ENCODE measurements at places on chromosomes 5 and 9.

- no peak for DNase-seq
Measured at GRCh38 chr9:125146247-125146646, 2.9 kb upstream of the SCAI start.

DNA sequence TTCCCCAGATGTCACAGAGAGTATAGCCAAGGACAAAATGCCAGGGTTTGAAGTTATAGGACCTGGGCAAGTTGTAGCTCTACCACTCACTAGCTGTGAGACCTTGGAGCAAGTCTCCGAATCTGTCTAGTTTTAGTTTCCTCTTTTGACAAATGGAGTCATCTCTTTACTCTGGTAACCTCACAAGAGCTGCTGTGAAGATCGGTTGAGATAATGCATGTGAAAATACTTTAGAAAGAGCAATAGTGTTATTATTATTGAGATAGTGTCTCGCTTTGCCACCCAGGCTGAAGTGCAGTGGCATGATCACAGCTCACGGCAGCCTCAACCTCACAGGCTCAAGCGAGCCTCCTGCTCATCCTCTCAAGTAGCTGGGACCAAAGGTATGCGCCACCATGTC lies 117.9 kb upstream of the NR5A1 start:
- no peak for DNase-seq

- DNase-seq = no peak
Measured at GRCh38 chr9:91896513-91897121, 53.4 kb downstream of the ROR2 start.

- DNase-seq = no peak
Measured at GRCh38 chr9:29564564-29564963, 1991.3 kb upstream of the C9orf72 start.

DNA sequence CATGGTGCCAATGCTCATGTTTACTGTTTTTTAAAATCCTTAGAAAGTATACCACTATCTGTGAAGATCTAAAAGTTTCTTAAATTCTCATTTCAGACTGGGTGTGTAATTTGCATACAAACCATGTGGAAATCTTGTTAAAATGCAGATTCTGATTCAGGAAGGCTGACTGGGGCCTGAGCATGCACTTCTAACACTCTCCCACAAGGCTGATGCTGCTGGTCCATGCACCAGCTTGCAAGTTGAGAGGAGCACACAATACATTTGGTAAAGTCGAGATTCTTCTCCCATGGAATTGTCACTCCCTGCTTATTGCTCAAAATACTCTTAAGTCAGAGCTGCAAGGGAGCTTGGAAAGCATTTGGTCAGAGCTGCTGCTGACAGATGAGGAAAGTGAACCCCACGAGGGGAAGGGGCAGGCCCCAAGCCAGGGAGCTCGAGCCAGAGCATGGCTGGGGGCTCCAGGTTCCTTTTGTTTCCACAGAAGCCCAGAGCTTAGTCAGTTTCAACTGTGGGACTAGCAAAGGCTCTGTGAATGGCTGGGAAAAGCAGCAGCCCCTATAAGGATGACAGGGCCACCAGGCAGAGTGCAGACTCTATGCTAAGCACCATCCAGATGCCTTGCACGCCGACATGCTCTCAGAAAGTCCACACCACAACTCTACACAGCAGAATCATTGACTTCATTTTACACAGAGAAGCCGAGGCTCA lies 93.5 kb upstream of the HAND1 start:
- DNase-seq = no peak

DNA sequence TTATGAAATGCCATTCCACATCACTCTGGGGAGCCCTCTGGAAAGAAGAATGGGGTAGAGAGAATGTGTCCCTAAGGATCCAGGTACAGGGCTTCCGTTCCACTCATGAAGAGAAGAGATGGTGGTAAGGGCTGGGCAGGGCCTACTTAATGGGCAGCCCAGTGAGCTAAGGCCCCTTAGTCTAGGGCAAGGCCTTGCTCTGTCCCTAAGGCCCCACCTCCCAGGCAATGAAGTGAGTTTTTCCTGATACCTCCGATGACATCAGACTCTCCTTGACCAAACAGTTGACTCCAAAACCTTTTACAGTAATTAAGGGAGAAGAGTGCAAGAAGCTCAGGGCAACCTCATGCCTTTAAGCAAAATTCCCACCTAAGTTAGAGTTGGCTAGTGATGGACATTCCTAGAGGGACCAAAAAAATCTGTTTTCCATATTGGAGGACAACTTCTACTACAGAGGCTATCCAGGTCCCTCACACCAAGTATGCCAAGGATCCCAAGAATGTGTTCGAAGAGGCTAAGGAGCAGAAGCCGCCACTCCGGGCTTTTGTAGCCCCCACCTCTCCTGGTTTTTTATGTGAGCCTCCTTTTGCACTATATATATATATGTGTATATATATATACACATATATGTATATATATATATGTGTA lies 5.9 kb downstream of the KLF9 start:
- DNase-seq = no peak

- DNase-seq = no peak
Measured at GRCh38 chr5:90221951-90222350, 187.6 kb downstream of the CETN3 start.

- DNase-seq = no peak
Measured at GRCh38 chr5:131532031-131532640, 102.9 kb downstream of the RAPGEF6 start.

DNA sequence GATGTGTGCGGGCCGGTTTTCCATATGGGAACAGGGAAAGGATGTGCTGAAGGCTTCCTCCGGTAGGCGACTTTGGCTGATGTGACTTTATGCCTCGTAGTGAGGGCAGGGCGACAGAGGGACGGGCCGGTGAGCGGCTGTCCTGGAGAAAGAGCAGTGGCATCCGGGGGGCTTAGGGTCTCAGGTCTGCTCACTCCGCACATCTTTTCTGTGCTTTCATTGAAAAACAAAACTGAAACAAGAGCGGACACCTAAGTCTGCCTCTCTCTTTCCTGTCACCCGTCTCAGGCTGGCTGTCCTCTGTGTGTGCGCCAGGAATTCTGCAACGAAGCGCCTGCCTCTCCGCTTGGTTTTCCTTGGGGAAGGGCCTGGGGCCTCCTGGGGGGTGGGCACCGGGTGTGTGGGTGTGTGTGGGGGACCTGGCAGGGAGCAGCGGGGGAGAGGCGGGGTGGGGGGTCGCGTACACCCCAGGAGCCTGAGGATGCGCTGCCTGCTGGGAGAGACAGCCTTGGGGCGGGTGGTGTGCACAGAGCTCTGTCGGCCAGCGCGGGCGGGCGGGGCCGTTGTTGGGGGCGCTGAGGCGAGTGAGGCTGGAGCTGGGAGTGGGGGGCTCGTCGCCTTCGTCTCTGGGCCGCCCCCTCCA lies 580 bp upstream of the PRRX2 start:
- no peak for DNase-seq

- DNase-seq = no peak
Measured at GRCh38 chr5:139692679-139693308, 44.6 kb downstream of the CXXC5 start.

- no peak for DNase-seq
Measured at GRCh38 chr9:89592213-89592815, 12.5 kb upstream of the GADD45G start.

DNA sequence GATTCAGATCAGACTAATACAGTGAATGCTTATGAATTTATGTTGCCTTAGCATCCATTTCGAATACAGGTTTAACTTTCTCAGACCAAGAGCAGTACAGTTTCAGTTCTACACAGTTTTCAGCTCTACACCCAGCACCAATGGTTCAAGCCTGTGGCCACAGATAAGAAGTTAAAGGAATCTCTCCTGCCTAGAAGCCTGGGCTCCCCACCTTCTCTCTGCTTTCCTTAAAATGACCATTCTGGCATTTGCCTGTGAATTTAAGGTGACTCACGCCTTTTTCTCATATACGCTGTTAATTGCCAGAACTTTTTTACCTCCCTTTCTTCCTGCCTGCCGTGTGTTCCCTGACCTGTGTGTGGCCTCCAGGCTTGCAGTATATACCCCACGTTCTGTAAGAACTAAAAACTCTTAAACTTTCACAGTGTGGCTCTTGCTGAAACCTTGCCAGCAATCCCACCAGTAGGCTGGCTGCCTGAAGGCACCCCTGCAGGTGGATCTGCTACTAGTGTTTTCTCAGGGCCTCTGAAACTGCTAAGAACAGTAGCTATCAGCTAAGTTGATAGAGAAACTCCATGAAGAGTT lies 692.8 kb upstream of the CDH18 start:
- no peak for DNase-seq

DNA sequence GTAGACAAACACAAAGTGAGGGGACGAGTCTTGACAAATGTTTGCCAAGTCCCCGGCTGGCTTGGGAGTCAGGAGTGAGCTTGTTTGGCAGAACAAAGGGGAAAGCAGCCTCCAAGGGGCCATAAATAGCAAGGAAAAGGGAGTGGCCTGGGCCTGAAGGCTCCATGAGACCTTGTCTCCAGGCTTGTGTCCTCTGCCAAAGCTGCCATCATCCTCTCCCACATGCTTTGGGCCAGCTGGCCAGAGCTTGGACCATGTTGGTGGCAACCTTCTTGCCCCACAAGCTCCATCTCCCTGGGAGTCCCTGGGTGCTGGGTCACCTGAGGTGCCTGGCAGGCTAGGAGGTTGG lies 13.3 kb upstream of the PITX1 start:
- DNase-seq = no peak

GRCh38 chr5:51685419-51685818 lies 302.2 kb downstream of the ISL1 start:
- DNase-seq = no peak

GRCh38 chr5:73625944-73626811 lies at the start of gene ARHGEF28:
ARHGEF28 (plus strand) TSS chr5:73626196; CDS start chr5:73684852, 58,656 bp downstream.
- no peak for DNase-seq

- DNase-seq = no peak
Measured at GRCh38 chr5:139752506-139753473, 42.8 kb upstream of the PSD2 start.

DNA sequence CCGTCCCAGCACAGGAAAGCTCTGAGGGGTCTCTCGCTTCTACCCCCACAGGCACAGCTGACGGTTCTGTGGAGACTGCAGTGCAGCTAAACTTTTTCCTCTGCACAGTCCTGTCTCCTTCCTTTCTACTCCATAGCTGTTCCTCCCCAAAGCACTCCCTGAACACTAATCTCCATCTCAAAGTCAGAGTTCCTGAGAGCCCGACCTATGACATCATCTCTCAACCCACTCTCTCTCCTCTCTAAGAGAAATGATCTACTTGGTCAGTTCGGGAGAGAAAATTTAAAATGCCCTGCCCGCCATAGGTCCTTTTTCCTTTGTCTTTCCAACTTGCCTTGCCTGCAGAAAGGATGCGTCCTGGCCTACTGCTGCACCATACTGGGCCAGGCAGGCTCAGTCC lies 90.6 kb downstream of the FANCC start:
- no peak for DNase-seq

- no peak for DNase-seq
Measured at GRCh38 chr9:88837731-88838130, 153.5 kb upstream of the S1PR3 start.

GRCh38 chr5:18213666-18214065 lies 579.4 kb downstream of the TAF11L14 start:
- no peak for DNase-seq

- no peak for DNase-seq
Measured at GRCh38 chr5:172659909-172660628, 19.0 kb downstream of the NEURL1B start.

DNA sequence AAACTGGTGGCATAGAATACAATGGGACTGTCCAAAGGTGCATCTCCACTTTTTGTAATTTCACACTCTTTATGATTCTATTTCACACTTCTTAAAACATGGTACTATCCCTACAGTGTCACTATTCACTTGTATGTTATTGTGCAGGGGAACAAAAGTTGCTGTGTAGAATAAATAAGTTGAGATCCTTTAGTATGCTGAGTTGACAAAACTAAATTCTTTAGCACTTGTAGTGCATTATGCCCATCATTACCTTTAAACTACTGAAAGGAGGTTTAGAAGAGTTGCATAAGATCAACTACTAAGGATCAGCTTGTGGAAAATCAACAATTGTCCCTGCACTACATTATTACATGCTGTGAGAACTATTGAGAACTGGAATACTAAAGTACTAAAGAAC lies 1380.9 kb downstream of the PTPRD start:
- DNase-seq = no peak

DNA sequence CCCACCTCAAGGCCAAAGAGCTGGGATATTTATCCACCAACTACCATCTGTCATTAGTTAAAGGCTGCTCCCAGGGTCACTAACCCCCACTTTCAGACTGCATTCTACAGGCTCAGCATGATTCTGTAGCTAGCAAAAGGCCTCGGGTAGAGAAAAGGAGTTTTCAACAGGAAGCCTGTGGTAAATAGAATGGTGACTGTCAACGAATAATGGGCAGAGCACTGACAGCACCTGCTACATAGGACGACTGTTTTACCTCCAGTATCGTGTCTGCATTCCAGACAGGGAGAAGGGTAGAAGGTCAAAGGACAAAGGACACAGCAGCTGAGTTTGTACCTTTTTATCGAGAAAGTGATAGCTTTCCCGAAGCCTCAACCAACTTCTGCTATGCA lies 20.3 kb downstream of the MFAP3 start:
- DNase-seq = no peak

- DNase-seq = no peak
Measured at GRCh38 chr5:150272531-150272930, 17.0 kb downstream of the CAMK2A start.

DNA sequence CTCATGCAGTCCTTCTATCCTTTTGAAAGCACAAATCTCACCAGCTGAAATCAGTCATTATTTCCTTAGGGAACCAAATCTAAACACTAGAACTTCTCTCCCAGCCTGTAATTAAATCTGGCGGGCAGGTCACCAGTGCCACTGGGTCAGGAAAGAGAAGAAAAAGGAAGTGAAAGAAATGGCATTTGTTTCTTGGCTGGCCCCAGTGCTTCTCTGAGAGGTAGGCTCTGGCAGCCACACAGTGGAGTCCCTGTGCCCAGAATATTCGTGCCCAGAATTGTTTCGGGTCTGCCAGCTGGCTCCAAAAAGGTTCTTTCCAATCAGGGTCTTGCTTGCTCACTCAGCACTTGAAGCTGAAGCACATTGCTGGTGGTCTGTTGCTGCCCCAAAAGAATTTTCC lies 133.9 kb upstream of the MTAP start:
- no peak for DNase-seq

DNA sequence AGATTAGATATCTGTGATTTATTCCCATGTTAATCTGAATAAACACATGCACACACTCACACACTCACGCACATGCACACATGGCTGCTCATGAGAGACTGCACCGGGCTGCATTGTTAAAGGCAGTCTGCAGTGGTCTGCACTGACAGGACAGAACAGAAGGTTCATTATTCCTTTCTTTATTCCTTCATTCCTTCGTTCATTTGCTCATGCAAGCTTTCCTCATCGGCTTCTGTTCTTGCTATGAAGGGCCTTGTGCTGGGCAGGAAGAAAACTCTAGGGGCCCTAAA lies 41.4 kb upstream of the FSTL4 start:
- no peak for DNase-seq

- no peak for DNase-seq
Measured at GRCh38 chr5:133075572-133076536, 24.0 kb downstream of the HSPA4 start.

Measured in activated CD4-positive, alpha-beta T cell treated with anti-CD3 and anti-CD28 coated beads, Interleukin-2, amount 50 U/mL, for 4 hours (primary cell).